ENCODE measurements at places on chromosomes 6 and 20. TPM values are rescaled to one million over a fixed set of nuclear protein-coding genes. Genes with fewer than 3 reads are reported as not detected.
A peak's percentile ranks its signal among the peaks of the same experiment; 100 is the strongest.

DNA sequence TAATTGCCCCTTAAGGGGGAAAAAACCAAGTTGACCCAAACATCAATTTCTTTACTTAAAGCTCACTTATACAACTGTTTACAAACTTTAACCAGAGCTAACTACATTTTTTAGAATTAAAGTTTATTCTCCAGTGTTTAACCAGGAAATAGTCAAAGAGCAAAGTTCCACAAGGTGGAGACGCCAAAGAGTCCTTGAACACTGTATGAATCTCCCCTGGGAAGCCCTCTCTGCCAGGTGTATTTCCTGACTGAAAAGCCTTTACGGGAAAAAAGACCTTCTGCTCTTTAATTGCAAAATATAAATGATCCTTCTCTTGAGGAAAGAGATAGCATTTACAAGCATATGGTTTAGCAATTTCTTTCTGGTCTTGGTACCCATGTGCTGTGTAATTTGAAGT lies 36.2 kb downstream of the BTBD9 start:
- no peaks in the 10 kb centered on the region for H3K36me3 ChIP-seq
- no peak for DNase-seq
- no peaks in the 10 kb centered on the region for H3K27me3 ChIP-seq
- no peaks in the 10 kb centered on the region for H3K4me1 ChIP-seq

- H3K27ac ChIP-seq, result no peak overlapping the region
- H3K4me3 ChIP-seq, result no peak overlapping the region
- DNase-seq, result no peak
- no peaks in the 10 kb centered on the region for H3K36me3 ChIP-seq
- H3K27me3 ChIP-seq, result no peaks in the 10 kb centered on the region
- peaks cover 11% of the 10 kb centered on the region for H3K4me1 ChIP-seq
Observed at GRCh38 chr6:26556263-26557070, 18.3 kb downstream of the HMGN4 start.

DNMT3B gene
- total RNA-seq, result 1.00 TPM

- no peaks in the 10 kb centered on the region for H3K27me3 ChIP-seq
- no peak for DNase-seq
- H3K36me3 ChIP-seq, result no peaks in the 10 kb centered on the region
- H3K27ac ChIP-seq, result no peak overlapping the region
Observed at GRCh38 chr20:1563598-1563997, 6.1 kb upstream of the SIRPD start.

- H3K27me3 ChIP-seq, result no peaks in the 10 kb centered on the region
- no peaks in the 10 kb centered on the region for H3K4me1 ChIP-seq
- H3K4me3 ChIP-seq, result no peak overlapping the region
Observed at GRCh38 chr20:23082846-23083552, 3.1 kb downstream of the CD93 start.

DNA sequence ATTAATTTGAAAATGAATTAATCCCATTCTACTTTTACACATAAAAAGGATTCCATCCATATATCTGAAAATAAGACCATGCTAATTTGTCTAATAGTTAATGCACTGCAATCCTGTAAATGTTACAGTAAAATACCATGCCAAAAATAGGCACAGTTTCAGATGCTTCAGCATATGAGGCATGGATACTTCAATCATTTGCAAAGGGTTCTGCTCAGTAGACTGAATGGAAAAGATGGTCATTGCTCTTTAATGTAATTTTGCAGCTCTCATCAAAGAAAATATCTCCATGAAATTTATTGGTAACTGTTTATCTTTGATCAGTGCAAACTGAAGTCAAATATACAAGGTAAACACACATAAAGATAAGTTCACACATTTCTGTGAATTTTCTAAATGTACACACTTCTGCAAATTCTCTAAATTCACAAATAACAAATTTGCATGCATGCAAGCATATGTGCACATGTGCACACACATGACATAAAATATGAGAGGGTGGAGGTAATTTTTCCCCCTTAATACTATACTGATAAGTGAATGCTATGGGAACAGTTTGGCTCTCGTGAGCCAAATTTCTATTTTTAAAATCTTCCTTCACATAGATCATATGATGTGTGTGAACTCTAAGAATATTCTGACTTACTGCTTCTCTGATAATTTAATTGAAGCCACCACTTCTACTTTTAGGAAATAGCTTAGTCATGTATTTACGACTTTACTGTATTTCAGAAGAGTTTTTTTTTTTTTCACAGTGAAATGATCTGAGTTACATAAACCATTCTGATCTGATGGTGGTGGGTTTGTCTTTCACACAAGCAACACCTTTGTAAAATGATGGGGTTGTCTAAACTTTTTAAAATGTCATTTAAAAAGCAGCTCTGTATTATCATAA lies 996.8 kb upstream of the CITED2 start:
- H3K36me3 ChIP-seq, result no peaks in the 10 kb centered on the region
- no peak for DNase-seq
- no peaks in the 10 kb centered on the region for H3K27me3 ChIP-seq

- H3K27me3 ChIP-seq, result no peaks in the 10 kb centered on the region
- DNase-seq, result no peak
- H3K4me3 ChIP-seq, result no peak overlapping the region
- peaks cover 8% of the 10 kb centered on the region for H3K4me1 ChIP-seq
- no peaks in the 10 kb centered on the region for H3K36me3 ChIP-seq
Observed at GRCh38 chr20:58011106-58011946, 217.1 kb downstream of the ANKRD60 start.

GRCh38 chr6:154292855-154293519 lies 63.6 kb downstream of the IPCEF1 start:
- H3K4me1 ChIP-seq, result no peaks in the 10 kb centered on the region
- no peak overlapping the region for H3K27ac ChIP-seq
- H3K36me3 ChIP-seq, result no peaks in the 10 kb centered on the region
- H3K4me3 ChIP-seq, result no peak overlapping the region
- no peak for DNase-seq

DNA sequence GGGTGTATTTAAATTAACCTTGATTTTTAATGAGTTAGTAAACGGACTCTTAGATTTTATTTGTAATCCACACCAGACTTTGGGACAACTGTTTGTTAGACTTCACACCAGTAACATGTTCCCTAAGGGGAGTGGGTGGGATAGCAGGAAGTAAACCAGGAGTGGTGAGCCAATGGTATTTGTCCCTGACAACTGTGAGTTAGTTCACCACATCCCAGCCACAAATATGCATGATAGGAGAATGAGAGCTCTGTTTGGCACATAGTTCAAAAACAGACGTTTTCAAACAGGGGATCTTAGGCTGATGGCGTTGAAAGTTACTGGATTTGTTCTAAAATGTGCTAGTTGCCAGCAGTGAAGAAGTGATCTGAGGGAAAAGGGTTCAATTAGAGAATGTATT lies 18.7 kb upstream of the COL10A1 start:
- DNase-seq, result no peak
- H3K27ac ChIP-seq, result no peak overlapping the region
- no peak overlapping the region for H3K4me3 ChIP-seq
- no peaks in the 10 kb centered on the region for H3K36me3 ChIP-seq
- no peaks in the 10 kb centered on the region for H3K27me3 ChIP-seq
- H3K4me1 ChIP-seq, result no peaks in the 10 kb centered on the region

DNA sequence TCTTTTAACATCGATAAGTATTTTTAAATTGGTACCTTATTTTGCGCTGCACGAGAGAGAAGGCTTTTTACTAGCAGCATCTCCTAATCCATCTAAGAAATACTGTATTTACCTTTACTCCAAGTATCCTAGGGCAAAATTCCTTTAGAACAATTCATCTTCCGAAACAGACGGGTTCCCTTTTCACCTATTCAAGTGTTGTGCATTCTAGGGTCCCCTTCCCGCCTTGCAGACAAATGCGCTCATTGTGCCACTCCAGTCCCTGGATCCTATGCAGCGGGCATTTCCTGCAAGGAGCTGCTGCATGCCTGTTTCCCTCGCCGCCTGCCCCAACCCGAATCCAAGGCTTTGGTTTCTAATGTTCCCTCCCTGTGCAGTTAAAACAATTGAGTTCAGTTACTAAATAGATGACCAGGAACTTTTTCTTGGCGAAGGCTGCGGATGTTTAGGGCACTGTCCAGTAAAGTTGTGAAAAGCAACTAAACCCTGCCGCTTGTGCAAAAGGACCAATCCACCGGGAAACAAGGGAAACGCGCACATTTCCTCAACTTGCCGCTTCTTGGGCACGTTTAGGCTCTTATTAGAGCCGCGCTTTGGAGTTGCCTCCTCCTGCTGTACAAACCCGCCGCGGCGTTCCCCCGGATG lies 556 bp upstream of the SCAF8 start:
- H3K36me3 ChIP-seq, result no peaks in the 10 kb centered on the region
- no peaks in the 10 kb centered on the region for H3K27me3 ChIP-seq
- no peak for DNase-seq

- no peak overlapping the region for H3K4me3 ChIP-seq
- H3K27ac ChIP-seq, result no peak overlapping the region
- peak; percentile 47 for DNase-seq
- H3K27me3 ChIP-seq, result no peaks in the 10 kb centered on the region
- peaks cover 8% of the 10 kb centered on the region for H3K4me1 ChIP-seq
Observed at GRCh38 chr20:63580796-63581461, 6.9 kb upstream of the HELZ2 start.

TP53INP2 gene
- total RNA-seq, result 3.6 TPM

DNA sequence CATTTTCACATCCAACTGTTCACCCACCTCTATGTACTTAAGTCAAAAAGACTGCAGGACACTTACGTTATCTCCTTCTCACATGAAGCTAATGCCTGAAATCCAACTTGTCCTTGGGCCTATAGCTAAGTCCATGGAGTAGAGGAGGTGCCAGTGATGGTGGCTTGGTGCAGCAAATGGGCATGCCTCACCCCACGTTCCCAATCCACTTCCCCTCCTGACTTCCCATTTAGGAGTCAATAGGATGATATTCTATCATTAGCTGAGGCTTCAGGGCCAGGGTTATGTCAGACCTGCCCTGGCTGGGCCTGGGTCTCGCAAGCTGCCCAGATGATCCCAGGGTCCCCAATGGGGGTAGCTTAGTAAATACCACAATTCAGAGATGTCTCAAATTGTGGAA lies 410.4 kb downstream of the MAFB start:
- H3K36me3 ChIP-seq, result no peaks in the 10 kb centered on the region
- H3K27ac ChIP-seq, result no peak overlapping the region
- H3K27me3 ChIP-seq, result no peaks in the 10 kb centered on the region
- no peak overlapping the region for H3K4me3 ChIP-seq
- no peak for DNase-seq
- H3K4me1 ChIP-seq, result no peaks in the 10 kb centered on the region

DNA sequence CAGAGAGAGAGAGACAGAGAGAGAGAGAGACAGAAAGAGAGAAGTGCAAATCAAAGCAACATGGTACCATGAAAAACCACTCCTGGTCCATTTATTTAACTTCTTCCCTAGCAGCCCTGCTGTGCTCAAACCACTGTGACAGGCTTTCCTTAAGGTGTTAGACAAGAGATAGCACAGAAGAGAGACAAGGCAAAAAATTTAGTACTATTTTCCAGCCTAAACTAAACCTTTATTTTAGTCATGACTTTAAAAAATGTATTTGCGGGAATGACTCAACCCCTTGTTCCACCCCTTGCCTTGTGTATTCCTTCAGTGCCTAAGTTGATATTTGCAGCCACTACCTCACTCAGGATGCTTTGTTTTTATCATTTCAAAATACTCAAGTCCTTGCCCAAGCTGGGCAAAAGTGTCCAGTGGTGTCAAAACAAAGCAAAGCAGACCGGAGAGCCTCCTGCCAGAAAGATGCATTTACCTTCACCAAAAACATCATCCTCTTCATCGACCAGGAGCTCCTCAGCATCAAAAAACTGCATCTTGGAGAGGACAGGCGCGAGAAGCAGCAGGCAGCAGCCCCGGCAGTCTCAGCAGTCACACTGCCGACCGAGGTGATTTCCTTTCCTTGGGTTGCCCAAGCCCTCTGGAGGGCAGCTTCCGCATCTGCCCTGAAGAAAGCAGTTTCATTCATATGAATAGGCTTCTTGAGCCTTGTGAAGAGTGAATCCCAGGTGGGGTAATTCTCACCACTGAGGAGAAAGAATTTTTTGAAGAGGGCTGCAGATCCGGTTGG lies at the start of gene RIPOR2:
TSS of gene RIPOR2 (minus strand) at position 595 of the 787 bp plus-strand sequence. CDS start at position 533, 62 bp downstream.
- peak; percentile 69 for DNase-seq
- peaks cover 8% of the 10 kb centered on the region for H3K36me3 ChIP-seq
- peak within 1 kb of the TSS; percentile 64 for H3K27ac ChIP-seq
- H3K4me3 ChIP-seq, result peak within 1 kb of the TSS; percentile 72
- no peaks in the 10 kb centered on the region for H3K27me3 ChIP-seq

GRCh38 chr6:33453393-33454008 lies 875 bp upstream of the ZBTB9 start:
- no peaks in the 10 kb centered on the region for H3K27me3 ChIP-seq
- peaks cover 10% of the 10 kb centered on the region for H3K36me3 ChIP-seq
- H3K4me3 ChIP-seq, result peak overlapping the region; percentile 84
- peak overlapping the region; percentile 84 for H3K27ac ChIP-seq

HCRTR2 gene
- total RNA-seq, result not detected

REV3L gene
- 27.0 TPM for total RNA-seq

GRCh38 chr6:3751077-3751729 lies at the start of gene PXDC1:
Gene PXDC1, minus strand, starts transcription at chr6:3751713. Its CDS starts 182 bp downstream, at chr6:3751531.
- H3K27ac ChIP-seq, result no peak within 1 kb of the TSS
- H3K27me3 ChIP-seq, result peaks cover 24% of the 10 kb centered on the region

- H3K4me1 ChIP-seq, result no peaks in the 10 kb centered on the region
- DNase-seq, result no peak
- no peak overlapping the region for H3K4me3 ChIP-seq
- no peak overlapping the region for H3K27ac ChIP-seq
- no peaks in the 10 kb centered on the region for H3K27me3 ChIP-seq
- no peaks in the 10 kb centered on the region for H3K36me3 ChIP-seq
Observed at GRCh38 chr20:63807654-63808053, 23.4 kb downstream of the ZBTB46 start.

GRCh38 chr6:112695001-112695400 lies 347.9 kb downstream of the RFPL4B start:
- no peak overlapping the region for H3K27ac ChIP-seq
- H3K27me3 ChIP-seq, result no peaks in the 10 kb centered on the region
- no peak overlapping the region for H3K4me3 ChIP-seq
- H3K36me3 ChIP-seq, result no peaks in the 10 kb centered on the region
- DNase-seq, result no peak

GRCh38 chr20:26308961-26309360 lies 612.3 kb upstream of the ZNF337 start:
- H3K4me1 ChIP-seq, result peaks cover 29% of the 10 kb centered on the region
- DNase-seq, result no peak
- no peak overlapping the region for H3K27ac ChIP-seq
- H3K4me3 ChIP-seq, result peak overlapping the region; percentile 8
- H3K27me3 ChIP-seq, result no peaks in the 10 kb centered on the region

GRCh38 chr6:143692696-143693095 lies 14.9 kb downstream of the PHACTR2 start:
- H3K36me3 ChIP-seq, result no peaks in the 10 kb centered on the region
- no peak for DNase-seq

DNA sequence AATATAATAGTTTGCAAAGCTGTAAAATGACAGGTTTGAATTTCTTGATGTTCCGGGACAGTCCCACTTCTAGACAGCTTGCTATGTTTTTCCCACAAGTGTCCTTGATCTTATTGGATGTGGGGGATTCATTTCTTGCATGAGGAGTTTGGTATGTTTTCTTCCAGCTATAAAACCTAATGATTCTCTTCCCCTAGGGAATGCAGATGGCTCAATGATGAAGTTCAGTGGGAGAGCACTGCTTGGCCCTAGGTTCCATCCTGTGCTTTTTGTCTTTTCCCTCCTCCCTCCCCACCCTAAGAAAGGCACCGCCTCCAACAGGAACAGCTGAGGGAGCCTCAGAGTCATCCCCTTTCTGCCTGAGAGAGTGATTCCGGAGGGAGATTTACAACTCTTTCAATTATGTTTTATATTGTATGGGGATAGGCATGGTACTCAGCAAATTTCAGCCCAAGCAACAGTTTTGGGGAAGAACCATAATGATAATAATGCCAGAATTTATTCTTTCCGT lies 149.2 kb downstream of the PHACTR1 start:
- no peak overlapping the region for H3K27ac ChIP-seq
- no peaks in the 10 kb centered on the region for H3K36me3 ChIP-seq
- DNase-seq, result no peak
- H3K4me3 ChIP-seq, result no peak overlapping the region
- no peaks in the 10 kb centered on the region for H3K4me1 ChIP-seq
